Fibroblast of the aortic adventitia (primary cell): ENCODE measurements at places on chromosomes 4 and X.

- no peak for DNase-seq
These were observed 73.6 kb downstream of the DCK start for GRCh38 chr4:71066737-71067716.

DNA sequence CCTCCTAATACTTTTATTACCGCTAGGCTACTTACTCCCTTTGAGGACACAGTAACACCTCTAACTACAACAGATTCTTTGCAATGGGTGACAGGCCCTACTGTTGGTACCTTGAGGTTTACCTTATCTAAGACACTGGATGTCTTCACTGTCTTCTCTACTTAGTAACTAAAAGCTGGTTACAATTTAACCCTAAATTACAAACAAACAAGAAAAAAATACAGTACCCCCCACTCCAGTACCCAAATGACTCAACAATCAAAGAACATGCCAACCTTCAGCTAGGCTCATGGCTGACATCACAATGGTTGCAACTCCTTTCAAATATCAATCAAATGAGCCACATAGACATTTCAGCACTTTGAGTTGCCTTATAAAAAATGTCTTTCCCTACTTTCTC, 198.0 kb downstream of the GUCY2F start:
- no peak for DNase-seq

GRCh38 chr4:97496298-97496873, 646.9 kb downstream of the STPG2 start:
- DNase-seq = no peak

GRCh38 chrX:154370300-154371016, 4.0 kb downstream of the FLNA start:
- DNase-seq = peak; percentile 41

- peak; percentile 1 for DNase-seq
These were observed 208.4 kb downstream of the GASK1B start for GRCh38 chr4:157964463-157964862.

- DNase-seq = peak; percentile 80
These were observed 19.8 kb upstream of the PLCXD1 start for GRCh38 chrX:261167-261918.

DNA sequence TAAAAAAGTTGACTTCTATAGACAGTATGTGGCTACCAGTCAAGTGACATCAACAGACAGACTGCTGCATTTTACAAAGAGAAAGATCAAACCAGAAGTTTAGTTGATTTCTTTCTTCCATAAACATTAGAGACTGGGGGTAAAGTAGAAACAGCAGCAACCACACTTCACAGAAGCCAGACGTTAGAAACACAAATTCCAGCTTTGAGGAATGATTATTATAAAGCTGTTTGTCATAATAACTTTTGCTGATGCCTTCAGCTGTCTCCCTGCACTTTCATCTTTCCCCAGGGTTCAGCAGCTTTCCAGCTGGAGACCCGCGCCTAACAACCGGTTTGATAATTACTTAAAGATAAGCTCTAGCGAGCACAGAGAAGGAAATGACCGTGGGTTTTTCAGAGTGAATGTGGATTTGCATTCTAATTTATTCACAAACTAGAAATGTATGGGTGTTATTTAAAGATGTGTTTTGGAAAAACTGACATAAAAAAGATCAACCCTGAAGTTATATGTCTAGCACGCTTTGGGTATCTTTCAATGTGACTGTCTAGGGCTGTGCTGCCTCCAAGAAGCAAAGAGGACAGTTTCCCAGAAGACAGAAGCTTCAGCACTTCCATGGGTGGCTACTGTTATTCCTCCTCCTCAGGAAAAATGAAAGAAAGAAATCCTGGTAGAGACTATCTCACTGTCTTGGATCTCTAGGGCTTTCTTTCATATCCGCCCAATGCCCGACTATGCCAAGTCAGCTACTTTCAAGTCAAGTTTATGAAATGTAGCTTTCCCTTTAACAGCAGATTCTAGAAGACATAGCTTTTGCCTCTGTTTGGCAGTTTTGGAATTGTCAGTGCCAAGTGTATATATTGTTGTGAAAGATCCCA, 15.0 kb upstream of the ENAM start:
- DNase-seq = peak; percentile 8

DNA sequence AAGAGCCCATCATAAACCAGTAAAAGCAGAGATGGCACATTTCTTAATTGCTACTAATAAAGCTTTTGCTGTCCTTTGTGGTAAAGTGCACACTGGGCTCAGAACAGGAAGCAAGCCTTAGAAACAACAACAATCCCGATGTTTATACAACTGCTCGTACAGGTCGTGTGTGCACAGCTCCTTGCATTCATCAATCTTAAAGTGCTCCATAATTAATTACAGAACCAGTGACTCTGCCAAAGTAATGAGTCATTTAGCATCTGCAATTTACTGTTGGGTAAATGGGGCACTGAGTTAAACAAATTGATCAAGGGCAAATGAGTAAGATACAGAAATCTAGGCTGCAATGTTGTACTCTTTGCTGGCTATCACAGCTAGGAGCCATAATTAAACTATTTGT, 61.3 kb upstream of the TXK start:
- no peak for DNase-seq

DNA sequence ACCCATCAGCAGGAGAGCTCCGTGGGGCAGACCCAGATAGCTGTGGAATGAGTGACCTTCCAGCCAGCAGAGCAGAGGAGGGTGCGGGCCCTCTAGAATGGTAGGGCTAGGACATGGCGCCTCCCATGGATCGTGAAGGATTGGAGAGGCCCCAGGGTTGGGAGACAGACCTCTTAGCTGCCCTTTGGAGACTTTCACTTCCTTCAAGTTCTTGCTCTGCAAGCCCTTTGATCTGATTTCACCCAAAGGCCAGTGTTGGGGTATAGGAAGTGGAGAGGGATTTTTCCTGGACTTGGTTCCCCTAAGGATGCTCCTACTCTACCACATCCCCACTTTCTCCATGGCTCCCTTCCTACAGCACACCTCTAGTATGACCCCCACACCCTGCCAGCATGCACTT, 3.0 kb downstream of the SASH3 start:
- DNase-seq = no peak

DNA sequence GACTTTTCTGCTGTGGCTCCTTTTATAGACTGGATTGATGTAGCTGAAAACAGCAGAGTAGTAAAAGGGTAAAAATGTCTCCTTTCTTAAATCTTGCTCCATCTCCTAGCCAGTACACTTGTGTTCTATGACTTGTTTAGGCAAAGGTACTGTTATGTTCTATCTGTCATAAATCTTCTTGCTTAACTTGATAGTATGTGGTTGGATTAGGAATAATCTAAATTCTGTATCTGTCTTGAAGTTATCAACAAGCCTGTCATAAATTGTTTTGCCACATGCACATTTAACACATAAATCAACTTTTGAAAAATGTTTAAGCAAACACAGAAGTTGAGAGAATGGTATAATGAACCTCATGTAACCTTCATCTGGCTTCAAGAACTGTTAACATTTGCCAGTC, 157.0 kb downstream of the FRAS1 start:
- no peak for DNase-seq

GRCh38 chr4:124433044-124433443, 279.5 kb downstream of the ANKRD50 start:
- DNase-seq = no peak

- DNase-seq = no peak
These were observed 49.9 kb downstream of the ZNF157 start for GRCh38 chrX:47420265-47420664.

- DNase-seq = no peak
These were observed 650.7 kb downstream of the IL1RAPL1 start for GRCh38 chrX:29237972-29238371.

GRCh38 chrX:49041744-49042580, 1.2 kb downstream of the TFE3 start:
- peak; percentile 59 for DNase-seq

DNA sequence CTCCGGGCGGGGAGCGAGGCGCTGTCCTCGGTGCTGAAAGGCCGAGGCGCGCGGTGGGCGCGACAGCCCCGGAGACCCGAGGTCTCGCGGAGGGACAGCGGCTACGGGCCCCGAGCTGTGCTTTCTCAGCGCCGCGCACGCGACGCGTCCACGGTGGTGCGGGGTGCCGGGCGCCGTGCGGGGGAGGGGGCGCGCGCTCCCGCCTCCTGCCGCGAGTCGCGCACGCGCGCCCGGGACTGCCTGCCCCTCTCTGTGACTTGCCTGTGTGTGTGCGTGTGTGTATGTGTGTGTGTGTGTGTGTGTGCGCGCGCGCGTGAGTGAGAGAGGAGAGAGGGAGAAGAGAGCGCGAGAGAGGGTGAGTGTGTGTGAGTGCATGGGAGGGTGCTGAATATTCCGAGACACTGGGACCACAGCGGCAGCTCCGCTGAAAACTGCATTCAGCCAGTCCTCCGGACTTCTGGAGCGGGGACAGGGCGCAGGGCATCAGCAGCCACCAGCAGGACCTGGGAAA, at the start of gene GRIA2:
GRIA2 (plus strand) TSS at position 358 of the 511 bp plus-strand sequence. CDS start 315 bp downstream, outside the sequence.
- DNase-seq = peak; percentile 50

DNA sequence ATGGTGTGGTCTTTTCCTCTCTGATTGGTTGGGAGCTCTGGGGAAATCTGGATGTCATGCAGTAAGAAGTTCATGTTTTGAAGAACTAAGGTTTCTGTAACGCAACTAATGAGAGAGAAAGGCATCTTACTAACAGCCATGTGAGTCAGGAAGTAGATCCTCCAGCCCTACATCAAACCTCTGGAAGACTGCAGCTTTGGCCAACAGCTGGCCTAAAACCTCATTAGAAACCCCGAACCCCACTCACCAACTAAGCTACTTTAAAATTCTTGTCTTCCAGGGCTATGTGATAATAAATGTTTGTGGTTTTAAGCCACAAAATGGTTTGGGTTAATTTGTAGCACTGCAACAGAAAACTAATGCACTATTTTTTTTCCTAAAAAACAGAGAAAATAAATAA, 549.0 kb upstream of the GRID2 start:
- DNase-seq = no peak

- no peak for DNase-seq
These were observed 118.8 kb downstream of the CHM start for GRCh38 chrX:85928606-85929005.

- DNase-seq = no peak
These were observed 799.5 kb downstream of the RPA4 start for GRCh38 chrX:97682991-97683840.

DNA sequence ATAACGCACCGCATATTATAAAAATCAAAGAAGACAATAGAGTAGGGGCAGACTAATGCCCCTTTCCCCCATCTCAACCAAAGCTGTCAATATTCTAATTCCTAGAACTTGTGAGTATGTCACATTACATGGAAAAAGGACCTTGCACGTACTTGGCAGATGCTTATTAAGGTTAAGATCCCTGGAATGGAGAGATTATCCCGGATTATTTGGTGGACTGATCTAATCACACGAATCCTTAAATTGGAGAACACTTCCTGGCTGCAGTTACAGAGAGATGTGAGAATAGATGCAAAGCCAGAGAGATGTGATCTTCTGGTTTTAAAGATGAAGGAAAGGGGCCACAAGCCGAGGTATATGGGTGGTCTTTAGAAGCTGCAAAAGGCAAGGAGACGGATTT, 548.7 kb downstream of the SPRY1 start:
- no peak for DNase-seq

DNA sequence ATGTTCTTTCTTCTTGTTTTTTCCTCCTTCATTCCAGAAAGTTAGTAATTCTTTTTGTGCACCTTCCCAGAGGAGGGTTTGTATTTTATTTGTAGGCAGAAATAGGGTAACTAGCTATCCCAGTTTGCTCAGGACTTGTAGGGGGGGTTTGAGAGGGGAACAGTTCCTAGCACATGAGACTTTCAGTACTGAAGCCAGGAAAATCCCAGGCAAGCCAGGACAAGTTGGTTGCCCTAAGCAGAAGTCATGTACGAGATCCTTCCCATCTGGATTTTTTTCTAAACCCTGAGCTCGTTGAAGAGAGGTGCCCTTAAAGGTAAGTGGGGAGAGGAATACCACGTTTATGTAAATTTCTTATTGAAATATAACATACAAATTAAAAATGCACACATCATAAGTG, 15.6 kb upstream of the TAB3 start:
- DNase-seq = no peak

- no peak for DNase-seq
These were observed 121.2 kb upstream of the TET2 start for GRCh38 chr4:105025263-105026017.

GRCh38 chrX:93419642-93420041, 253.7 kb downstream of the NAP1L3 start:
- DNase-seq = no peak

- DNase-seq = no peak
These were observed 306.3 kb upstream of the PPARGC1A start for GRCh38 chr4:24195991-24196736.

DNA sequence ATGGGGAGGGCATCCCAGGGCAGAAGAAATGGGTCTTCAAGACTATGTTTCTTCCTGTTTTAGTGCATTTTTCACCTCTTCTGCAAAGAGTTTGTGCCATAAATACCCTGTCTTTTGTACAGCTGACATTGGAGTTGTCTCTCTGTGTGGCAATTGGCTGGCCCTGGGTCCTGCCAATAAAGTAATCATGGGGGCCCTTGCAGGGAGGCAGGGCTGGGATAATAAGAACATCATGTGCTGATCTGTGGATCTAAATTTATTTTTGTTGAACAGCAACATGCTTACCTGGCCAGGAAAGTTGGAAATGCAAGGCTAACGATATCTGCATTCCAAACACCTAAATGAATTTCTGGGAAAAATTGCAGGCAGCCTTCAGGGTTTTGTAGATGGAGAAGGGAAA, 174.6 kb upstream of the GATB start:
- no peak for DNase-seq

DNA sequence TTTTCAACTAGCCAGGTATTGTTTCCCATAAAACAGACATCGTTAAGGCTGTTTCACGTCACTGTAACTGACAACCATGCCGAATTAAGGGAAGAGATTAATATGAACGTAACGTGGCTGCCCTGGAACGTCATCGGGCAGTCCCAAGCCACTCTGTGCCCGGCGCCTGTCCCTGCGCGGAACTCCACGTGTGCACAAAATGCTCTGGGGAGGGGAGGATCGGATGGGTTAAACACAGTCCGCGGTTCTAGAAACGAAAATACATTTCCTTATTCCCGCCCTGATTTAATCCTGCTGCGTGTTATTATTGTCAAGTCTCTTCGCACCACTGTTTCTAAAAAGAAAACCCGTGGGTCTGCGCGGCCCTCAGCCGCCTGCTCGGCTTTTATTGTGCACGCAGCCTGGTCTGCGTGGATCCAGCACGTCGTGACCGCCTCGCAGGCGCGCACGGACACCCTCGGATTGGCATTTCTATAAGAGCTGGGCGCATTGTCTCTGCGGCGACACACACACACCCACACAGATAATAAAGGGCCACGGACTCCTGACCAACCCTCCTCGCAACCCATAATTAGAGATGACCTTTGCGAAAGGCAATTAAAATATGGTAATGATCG, 69.6 kb upstream of the BCOR start:
- DNase-seq = no peak
